Common myeloid progenitor, CD34-positive (primary cell): ENCODE measurements at places on chromosomes 5 and 9.
A peak's percentile ranks its signal among the peaks of the same experiment; 100 is the strongest.

DNA sequence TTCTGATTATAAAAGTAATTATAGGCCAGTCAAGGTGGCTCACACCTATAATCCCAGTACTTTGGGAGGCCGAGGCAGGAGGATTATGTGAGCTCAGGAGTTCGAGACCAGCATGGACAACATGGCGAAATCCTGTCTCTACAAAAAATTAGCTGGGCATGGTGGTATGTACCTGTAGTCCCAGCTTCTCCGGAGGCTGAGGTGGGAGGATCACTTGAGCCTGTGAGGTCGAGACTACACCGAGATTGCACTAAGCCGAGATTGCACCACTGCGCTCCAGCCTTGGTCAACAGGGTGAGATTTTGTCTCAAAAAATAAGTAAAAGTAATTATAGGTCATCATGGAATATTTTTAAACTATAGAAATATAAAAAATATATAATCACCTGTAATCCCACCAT lies 18.1 kb downstream of the IRF1 start:
- DNase-seq: no peak

DNA sequence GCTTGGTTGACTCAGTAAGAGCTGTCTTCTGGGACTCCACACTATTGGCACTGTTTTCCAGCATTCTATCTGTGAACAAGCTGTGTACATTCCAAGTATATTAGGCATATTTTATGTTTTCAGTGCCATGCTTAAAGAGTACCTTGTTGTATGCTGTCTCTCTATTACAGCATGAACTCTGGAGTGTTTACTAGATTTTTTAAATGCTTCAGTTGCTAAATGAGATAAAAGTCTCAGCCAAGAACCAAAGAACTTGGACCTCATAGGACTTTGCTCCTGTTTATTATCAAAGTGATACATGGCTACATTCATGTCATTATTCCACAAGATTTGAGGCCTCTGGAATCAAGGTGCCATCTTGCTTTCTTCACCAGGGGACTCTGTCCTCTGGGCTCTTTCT lies 167.2 kb downstream of the C9orf152 start:
- no peak for DNase-seq

DNA sequence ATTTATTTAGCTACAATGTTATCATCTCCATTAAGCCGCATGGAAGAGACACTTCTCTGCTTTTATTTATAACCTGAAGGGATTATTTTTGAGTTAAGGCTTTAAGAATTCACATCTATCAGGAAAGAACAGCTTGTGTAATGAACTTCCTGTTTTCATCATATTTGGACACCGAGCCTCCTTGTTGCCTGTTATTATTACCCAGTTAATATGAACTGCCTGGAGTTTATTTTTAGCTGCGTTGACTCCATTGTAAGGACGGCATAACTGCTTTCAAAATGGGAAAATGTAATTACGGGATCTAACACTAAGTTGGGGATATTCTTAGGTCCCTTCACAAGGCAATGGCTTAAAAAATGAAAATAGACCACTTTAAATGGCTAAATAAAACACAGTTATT lies 89.0 kb upstream of the NR4A3 start:
- DNase-seq: peak; percentile 79

- no peak for DNase-seq
Observed at GRCh38 chr9:87801013-87801412, 75.1 kb downstream of the CTSL start.

GRCh38 chr5:87787086-87787485 lies 374.4 kb upstream of the CCNH start:
- DNase-seq: no peak

DNA sequence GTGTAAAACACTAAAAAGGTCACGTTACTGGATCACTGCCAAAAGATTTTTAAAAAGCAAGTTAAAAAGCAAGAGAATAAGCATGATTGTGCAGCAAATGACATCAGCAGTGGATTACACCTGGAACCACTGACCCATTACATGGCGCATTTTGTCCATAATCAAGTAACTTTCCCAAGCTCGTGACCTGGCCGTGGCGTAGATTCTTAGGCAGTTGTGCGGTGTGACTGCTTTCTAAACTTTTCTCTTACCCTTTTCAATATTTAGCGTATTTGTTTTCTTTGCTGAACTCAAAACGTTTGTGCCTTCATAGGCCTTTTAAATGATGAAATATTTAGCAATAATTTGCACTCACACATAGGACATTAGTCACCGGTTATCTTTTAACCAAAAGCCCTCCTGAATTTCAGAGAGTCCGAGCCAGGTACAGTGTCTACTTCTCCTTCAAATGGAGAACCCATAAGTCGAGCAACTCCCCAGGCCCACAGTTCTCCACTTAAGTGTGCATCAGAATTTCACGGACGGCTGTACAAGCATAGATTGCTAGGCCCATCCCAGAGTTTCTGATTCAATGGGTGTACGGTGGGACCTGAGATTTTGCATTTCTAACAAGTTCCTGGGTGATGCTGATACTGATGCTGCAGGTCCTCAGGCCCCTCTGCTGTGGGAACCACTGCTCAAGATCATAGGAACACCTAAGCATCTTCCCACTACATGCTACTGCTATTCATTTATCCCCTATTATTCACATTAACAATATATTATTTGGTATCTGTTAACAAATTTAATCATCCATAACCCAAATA lies 144.4 kb downstream of the GLIS3 start:
- DNase-seq: no peak

GRCh38 chr5:24732184-24732583 lies 87.4 kb upstream of the CDH10 start:
- DNase-seq: no peak

DNA sequence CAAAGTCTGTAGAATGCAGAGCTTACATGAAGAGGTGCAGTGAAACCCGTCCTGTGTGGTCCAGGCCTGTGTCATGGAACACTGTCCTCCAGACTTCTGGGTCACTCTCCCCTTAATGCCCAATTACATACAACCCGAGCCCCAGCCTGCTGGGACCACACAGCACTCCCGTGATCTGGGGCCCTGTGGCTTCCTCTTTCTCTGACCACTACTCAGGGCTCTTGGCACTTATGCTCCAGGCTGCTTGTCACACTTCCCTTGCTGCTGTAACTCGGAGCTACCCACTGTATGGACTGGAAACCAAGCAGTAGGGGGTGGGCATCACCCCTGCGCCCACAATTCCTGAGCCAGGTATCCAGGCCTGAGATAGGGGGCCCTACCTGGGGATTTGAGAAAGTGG lies 10.3 kb upstream of the IL3 start:
- peak; percentile 83 for DNase-seq

DNA sequence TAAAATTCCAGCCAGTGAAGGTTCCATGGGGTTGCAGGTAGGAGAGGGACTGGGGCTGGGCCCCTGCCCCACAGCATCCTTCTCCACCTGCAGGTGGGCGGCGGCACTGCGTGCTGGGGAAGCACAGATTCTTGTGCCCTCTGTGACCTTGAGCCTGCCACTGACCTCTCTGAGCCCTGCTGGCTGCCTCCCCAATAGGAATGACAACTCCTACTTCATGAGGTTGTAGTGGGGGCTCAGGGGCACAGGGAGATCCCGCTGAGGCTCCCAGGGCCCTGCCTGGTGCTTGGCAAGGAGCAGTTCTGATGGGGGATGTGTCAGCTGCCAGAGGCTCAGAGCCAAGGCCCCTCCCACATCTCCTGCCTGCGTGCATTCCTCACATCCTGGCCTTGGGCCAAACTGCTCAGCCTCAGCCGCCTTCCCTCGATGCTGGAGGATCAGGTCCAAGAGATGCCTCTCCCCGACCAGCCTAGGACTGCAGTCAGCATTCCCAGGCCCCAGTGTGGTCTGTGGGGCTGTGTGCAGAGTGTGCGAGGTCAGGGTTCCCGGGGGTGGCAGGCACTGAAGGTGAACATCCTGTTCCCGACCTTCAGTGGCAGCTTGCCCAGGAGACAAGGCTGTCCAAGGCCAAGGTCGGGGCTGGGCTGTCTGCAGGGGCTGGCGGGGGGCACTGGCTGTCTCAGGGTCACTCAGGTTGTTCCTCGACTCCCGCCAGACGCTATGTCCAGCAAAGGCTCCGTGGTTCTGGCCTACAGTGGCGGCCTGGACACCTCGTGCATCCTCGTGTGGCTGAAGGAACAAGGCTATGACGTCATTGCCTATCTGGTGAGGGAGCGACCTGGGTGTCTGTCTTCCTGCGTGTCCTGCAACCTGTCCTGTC lies 7.0 kb downstream of the ASS1 start:
- peak; percentile 34 for DNase-seq

DNA sequence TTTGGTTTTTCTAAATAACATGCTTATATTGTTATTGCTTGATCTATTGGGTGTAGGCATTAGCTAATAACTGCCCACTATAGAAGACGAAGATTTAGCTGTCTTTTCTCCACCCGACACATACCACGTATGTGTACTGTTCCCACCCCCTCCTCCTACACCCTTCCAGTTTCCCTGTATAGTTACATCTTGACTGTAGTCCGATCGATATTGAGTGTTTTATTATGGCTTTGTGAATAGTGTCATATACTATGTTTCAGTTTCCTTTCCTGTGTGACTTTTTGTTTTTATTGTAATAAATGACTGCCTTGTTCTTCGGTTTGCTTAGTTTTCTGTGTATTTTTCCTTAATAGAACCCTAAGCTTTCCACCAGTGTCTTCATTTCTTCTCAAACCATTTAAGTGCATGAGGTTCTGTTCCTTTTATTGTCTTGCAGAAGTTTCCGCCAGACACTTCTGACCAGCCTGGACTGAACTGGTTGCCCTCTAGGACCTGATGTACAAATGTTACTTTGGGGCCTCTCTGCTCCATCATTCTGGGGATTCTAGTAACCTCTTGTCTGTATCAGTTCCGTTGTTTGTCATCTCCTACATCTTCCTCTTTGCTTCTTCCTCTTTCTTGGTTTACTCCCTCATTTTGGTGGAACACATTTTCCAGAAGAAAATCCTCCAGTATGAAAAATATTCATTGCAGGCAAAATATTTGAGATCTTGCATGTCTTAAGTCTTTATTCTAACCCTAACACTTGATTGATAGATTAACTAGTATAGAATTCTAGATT lies 61.8 kb downstream of the PRKACG start:
- DNase-seq: peak; percentile 38

GRCh38 chr5:73352649-73353230 lies 95.8 kb downstream of the FOXD1 start:
- no peak for DNase-seq

DNA sequence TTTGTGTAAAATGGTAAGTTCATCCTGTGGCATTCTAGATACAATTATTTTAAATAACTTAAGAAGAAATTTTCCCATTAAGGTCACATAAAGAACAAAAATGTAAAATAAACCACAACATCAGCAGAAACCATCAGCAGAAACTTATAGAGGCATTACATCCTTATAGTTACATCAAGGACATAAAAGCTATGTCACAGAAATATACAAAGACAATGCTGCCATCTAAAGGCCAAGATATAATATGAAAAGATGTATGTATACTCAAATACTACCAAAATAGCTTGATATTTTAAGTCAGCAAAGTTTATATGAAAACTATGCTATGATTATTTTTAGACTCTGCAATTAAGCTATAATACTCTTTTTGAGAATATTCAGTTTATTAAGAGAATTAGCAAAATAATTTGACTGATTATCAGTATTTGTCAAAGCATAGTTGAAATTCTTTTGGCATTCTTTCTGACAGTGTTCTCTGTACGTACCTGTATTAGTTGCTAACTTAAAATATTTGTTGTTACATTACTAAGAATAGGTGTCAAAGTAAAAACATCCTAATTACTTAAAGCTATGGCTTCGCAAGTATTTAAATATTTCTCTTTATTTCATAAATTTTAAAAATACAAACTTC lies 36.2 kb downstream of the FBXL17 start:
- DNase-seq: peak; percentile 78

DNA sequence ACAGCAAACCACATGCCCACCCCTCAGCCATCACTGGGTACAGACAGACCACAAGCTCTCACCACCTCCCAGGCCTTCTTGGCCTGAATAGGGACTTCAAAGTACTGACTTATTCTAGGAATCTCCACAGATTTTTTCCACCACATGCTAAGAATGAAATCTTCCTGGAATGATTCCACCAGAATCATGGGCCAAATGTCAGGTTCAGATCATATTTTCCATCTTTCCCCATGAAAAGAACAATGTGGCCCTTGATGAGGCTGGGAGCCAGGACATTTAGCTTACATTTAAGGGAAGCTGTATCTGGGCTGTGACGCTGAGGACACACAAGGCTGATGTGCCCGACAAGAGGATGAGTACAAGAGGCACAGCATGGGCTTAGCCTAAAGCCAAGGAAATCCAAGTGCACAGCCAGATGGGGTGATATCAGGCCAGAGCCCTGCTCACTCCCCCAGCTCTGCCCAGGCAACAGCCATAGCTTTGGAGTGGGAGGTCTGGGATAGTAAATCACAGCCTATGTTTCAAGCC lies 28.1 kb downstream of the ACSL6 start:
- no peak for DNase-seq

GRCh38 chr5:107878661-107879060 lies 207.9 kb upstream of the EFNA5 start:
- DNase-seq: no peak

- no peak for DNase-seq
Observed at GRCh38 chr9:105244734-105245028, 230 bp downstream of the SLC44A1 start.

DNA sequence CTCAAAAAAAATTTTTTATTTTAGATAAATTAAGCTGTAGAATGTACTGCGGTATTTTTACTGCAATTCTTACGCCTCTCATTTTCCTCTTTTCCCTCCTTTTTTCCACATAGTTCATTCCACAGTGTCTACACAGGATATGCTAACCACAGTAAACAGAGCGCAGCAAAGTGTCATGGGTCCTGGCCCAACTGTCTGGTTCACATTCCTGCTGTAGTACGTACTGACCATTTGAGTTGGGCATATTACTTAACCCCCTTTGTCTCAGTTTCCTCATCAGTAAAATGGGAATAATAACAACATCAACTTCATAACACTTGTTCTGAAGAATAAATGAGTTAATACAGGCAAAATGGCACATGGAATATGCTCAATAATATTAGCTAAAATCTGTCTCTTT lies 41.6 kb downstream of the SLC44A1 start:
- no peak for DNase-seq

GRCh38 chr5:13218518-13218917 lies 726.0 kb downstream of the DNAH5 start:
- no peak for DNase-seq

DNA sequence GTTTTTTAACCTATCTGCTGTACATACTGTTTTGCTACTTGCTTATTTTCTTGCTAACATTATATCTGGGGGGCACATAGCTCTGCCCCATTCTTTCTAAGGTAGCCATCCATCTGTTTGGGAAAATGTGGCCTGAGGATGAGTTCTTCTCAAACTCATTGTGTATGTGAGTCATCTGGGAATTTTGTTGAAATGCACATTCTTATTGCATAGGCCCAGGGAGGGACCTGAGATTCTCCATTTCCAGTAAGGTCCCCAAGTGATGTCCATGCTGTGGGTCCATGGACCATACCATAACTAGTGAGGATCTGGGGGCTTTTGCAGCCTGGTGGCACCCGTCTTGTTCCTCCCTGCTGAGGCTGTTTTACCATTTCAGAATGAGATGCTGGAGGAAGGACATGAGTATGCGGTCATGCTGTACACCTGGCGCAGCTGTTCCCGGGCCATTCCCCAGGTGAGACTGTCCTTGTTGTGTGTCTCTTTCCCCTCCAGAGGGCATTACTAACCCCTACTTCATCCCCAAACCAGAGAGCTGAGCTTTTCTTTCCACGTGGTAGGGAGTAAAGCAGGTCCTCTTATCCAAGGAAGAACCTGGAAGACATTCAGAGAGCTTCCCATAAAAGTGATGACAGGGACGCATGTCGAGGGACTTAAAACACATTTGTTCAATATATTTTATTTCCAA lies 28.6 kb downstream of the CYFIP2 start:
- DNase-seq: no peak
